Stimulated activated CD8-positive, alpha-beta memory T cell treated with anti-CD3 and anti-CD28 coated beads, Interleukin-15, amount 100 ng/mL, for 1 hour (primary cell): ENCODE measurements at places on chromosomes 12 and 14.

DNA sequence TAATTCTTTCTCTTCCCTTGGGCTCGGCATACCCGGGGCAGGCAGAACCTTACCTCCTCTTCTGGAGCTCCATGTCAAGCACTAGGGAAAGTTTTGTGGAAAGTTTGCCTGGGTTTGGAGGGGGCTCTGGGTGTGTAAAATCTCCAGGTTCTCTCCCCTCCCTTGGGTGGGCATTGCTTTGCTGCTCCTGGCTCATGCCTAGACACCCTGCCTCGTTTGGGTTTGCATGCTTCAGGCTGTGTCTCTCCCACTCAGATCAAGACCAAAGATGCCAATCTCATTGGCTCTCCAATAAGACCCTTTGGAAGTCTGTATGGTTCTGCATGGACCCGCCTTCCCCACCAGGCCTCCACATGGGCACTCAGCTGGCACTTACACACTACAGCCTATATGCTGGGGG, 6.2 kb upstream of the KRT2 start:
- DNase-seq, result no peak

- DNase-seq, result no peak
Observed at GRCh38 chr14:72560331-72560730, 333.6 kb downstream of the DPF3 start.

- DNase-seq, result no peak
Observed at GRCh38 chr14:84963518-84963917, 566.4 kb upstream of the FLRT2 start.

DNA sequence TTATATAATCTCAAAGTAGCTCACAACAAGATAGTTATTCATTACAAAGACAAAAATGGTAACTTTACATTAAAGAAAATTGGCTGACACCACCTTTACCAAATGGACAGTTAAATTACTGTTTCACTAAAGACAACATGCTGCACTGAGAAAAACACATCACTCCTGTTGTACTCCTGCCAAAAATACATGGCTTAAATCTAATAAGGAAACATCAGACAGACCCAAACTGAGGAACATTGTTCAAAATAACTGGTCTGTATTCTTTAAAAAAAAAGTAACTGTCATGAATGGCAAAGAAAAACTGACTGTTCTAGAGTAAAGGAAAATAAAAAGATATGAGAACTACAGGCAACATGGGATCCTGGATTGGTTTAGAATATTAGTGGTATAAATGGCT, 151.3 kb upstream of the DCN start:
- DNase-seq, result no peak

DNA sequence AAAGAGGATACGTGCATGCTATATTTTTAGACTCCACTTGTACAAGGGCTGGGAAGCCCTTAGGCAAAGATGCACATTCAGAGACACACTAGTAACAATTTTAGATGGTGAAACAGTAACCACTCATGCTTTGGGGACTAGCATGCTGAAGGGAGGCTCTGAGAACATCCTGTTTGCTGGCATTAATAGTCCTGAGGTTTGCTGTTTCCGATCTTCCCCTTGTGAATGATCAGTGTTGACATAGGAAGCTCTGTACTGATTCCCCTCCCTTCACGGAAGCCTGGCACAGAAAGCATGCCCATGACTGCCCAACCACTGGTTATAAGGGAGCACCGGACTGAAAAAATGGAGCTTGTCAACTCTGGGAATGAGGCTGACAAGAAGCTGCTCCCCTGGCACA, 164.6 kb downstream of the GCH1 start:
- DNase-seq, result no peak

DNA sequence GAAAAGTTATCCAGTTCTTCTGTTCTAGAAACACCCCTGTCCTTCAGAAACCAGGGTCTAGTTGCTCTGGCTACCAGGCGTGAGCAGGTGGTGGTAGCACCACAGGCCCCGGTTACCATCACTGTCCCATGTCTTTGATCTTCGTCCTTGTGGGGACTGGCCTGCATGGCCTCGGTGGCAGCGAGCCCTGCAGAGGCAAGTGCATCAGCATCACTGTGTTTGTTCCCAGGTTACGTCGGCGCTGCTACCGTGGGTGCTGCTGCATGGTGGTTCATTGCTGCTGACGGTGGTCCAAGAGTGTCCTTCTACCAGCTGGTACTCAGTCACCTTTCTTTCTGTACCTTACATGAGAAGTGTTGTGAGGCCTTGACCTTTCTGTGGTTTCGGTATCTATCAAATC, 58.9 kb downstream of the ANAPC7 start:
- DNase-seq, result no peak

DNA sequence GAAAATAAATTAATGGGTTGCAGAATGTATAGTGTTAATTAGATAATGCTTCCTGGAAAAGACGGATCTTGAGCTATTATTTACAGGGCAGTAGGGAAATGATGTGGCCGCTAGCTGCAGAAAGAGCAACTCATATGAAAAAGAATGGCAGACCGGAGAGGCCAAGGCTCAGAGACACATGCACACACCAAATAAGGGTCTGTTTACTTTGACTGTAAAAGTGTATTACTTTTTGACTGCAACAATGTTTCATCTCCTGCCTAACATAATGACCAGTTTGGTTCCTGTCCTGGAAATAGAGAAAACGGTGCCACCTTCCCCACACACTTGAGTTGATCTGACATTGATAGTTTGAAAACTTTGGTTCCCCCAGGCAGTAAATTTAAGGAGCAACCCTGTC, 290.9 kb downstream of the CACNA1C start:
- no peak for DNase-seq

DNA sequence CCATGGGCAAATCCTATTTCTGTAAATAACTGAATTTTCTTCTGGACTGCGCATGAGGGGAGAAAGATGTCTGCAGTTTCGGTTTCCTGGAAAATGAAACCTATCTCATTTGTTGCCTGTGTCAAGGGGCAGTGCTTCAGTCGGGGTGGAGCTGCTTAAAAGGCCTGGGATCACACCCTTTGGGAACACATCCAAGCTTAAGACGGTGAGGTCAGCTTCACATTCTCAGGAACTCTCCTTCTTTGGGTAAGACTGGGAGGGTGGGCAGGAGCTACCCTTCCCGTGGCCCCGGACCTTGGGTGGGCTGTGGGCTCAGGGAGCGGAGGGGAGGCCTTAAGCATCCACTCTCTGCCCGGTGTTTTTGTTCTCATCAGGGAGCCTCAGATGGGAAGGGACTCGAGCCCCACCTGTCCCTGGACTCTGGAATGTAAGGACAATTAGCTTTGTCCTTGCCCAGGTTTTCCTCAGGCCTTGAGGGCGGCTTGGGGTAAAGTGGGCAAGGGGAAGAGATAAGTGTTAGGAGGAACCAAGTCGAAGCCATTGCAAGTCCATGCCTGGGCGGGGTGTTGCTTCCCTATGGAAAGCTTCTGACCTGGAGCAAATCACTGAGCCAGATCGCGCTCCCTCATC, at the start of gene IFI27:
TSS of gene IFI27 (plus strand) at position 185 of the 630 bp plus-strand sequence.
- no peak for DNase-seq

GRCh38 chr14:92964124-92965109, 41.5 kb downstream of the CHGA start:
- DNase-seq, result no peak

- DNase-seq, result no peak
Observed at GRCh38 chr12:53603196-53603595, 23.0 kb downstream of the ATF7 start.

DNA sequence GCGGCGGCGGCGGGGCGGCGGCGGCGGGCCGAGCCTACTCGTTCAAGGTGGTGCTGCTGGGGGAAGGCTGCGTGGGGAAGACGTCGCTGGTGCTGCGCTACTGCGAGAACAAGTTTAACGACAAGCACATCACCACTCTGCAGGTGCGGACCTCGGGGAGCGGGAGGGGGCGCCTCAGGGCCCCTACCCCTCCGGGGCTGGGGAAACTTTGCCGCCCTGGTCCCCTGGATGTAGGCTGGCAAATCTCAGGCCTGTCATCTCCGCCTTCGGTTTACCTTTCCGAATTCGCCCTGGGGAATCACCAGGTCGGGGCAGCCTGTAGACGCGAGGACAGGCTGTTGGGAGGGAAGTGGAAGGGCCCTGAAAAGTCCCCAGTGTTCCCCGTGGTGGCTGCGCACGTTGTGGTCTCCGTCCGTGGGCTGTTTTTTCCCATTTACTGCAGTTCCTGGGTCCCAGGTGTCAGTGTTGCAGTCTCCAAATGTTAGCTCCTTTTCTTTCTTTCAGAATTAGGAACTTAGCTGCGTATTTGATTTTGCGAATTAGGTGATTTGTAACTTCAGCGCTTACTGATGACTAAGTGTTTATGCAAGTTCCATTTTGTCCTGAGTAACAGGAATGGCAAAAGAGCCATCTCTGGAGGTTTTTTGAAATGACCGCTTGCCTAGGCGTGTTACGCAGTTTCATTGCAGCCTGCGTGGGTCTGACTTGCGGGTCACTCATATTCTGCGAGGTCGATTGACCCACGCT, 656 bp downstream of the RAB21 start:
- DNase-seq, result peak; percentile 13

- no peak for DNase-seq
Observed at GRCh38 chr12:73308079-73308478, 1035.9 kb downstream of the TRHDE start.

DNA sequence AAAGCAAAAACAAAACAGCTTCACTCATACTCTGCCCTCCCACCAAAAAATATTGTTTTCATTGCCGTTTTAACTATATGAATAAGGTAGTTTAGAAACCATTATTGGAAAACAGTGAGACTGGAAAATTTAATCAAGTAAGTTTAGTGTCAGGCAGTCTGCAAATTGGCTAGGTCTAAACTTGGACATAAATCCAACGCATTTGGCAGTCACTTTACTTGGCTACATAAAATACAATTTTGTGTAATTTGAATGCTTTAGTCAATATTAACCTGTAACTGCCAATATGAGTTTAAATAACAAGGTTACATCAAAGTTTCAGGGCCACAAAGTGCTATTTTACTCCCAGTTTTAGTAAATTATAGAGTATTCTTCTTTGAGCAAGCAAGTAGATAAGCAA, 202.3 kb upstream of the SLC38A2 start:
- no peak for DNase-seq

GRCh38 chr14:36751106-36751505, 89.4 kb downstream of the PAX9 start:
- DNase-seq, result no peak

DNA sequence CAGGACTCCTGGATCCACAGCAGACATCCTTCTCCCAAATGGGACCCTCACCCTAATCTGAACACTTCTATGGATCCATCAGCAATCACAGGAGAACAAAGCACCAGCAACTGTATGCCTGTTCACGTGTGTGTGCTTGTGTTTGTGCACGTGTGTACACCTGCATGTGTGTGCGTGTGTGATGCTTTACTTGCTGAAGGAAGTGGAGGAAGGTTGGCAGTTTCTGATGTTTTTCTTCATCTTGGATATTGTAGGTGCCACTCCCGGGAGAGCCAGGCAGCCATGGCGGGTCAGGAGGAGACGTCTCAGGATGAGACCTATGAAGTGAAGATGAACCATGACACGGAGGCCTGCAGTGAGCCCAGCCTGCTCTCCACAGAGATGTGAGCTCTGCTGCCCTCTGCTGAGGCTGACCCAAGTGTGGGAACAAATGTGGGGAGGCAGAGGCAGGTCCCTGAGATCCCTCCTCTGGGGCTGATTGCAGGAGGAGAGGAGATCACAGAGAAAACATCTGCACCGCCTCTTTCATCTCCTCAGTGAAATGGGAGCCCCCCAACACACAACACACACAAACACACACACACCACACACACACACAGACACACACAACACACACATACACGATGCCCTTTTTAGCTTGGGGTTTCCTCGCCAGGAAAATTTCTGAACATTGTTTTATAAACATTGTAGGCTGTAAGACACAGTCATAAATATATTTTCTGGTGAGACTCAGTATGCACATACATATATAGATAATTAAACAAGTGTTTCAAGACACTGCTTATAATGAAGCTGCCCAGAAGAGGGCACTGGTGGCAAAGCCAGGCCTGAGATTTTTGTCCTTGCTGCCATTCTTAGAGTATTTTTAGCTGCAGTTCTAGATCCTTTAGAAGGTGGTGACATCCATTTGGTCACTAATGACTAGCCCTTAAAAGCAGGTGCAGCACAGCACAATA, 112.2 kb upstream of the FKBP4 start:
- DNase-seq, result no peak

GRCh38 chr12:29431513-29431912, 50.5 kb upstream of the ERGIC2 start:
- no peak for DNase-seq

DNA sequence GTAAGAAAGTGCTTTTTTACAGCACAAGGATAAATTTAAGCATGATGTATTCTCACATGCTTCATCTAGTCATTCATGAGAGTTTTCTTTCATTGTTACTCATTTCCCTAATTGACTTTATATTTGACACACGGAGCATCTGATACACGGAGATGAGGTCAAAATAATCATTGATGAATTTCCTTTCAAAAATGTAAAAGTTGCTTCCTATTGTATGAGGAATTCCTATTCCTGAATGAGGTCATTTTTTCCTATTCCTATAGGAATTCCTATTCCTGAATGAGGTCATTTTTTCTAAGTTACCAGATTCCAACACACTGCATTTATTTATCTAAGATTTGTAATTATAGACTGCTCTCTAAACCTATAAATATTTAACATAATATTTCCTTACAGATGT, 316.7 kb upstream of the KITLG start:
- no peak for DNase-seq

- no peak for DNase-seq
Observed at GRCh38 chr12:63302941-63303536, 152.0 kb upstream of the AVPR1A start.

DNA sequence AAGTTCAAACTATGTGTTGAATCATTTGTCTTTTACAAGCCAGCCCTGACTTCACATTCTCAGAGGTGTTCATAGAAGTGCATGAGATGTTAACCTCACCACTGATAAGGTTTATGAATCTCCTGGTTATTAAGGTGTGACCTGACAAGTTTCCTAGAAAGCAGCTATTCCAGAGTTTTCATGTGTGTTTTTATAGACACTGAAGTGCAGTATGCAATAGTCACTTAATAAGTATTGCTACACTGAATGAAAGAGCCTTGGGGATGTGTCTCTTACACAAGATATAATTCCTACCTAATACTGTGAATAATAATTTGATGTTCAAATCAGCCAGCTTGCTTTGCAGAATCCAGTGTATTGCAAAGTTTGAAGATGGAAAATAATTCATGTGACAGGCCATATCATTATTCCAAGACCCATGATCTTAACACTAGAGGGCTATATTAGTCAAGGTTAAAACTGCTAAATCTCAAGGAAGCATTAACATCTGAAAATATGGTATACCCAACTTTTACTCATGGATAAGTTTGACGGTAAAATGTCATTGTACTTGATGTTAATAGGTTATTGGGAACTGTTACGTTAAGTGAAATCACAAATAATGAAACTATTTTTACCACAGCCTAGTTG, 13.0 kb downstream of the SLC25A3 start:
- DNase-seq, result no peak

DNA sequence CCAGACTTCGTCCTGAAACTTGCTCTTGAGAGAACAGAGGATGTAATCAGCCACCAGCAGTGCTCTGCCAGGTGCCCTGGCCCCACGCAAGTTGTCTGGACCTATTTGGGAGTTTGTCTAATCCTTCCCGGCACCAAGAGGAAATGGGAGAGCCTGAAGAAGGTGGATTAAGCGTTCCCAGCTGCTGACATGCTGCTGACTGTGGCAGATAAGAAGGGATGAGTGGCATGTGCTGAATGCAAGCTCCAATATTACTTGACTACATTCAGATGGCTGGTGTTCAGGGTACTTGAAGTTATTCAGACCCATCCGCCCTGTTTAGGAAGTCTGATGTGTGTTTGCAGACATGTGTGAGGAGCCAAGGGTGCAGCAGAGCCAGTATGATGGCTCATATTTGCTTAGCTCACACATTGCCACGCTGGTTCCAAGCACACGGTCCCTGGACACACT, 440.6 kb upstream of the CCDC196 start:
- no peak for DNase-seq
